ENCODE measurements at places on chromosomes 1 and 21.

DNA sequence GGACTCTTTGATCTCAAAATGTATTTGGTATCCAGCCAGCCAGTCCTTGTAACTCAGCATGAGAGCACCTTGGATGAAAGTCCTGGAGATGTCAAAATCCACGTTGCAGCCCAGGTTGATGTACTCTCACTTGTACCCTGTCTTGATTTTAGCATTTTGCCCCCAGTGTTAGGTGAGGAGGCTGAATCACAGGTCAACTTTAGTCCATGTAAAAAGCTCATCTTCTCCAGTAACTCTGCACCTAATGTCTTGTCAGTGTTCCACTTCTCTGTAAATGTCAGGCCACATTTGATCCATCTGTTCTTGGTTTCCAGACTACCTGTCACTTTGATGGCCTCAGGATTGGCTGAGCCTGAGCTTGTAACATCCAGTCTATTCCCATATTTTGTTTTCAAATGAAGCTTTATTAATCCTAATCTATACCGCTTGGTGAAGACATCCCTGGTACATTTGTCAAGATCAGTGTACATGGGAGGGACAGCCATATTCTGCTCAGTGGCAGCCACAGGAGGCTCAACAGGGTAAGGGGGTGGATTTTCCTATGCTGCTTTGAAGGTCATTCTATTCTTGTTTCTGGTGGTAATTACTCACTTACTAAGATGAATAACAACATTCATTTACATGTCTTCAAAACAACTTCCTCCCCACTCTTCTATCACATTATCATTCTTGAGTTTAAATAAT lies 24.1 kb upstream of the FCRL3 start:
- no peak for DNase-seq

GRCh38 chr1:2645143-2645542 lies 12.3 kb upstream of the MMEL1 start:
- DNase-seq: no peak

- DNase-seq: no peak
These were observed 60.9 kb downstream of the SIPA1L2 start for GRCh38 chr1:232568906-232569553.

GRCh38 chr1:64847666-64848065 lies 102.8 kb downstream of the RAVER2 start:
- no peak for DNase-seq

- DNase-seq: no peak
These were observed 9.2 kb downstream of the MEF2D start for GRCh38 chr1:156491151-156491949.

GRCh38 chr1:6260961-6261614 lies at the start of gene GPR153:
TSS of gene GPR153 (minus strand) at chr1:6261098. CDS start at chr1:6254905, 6,193 bp downstream.
- DNase-seq: no peak

DNA sequence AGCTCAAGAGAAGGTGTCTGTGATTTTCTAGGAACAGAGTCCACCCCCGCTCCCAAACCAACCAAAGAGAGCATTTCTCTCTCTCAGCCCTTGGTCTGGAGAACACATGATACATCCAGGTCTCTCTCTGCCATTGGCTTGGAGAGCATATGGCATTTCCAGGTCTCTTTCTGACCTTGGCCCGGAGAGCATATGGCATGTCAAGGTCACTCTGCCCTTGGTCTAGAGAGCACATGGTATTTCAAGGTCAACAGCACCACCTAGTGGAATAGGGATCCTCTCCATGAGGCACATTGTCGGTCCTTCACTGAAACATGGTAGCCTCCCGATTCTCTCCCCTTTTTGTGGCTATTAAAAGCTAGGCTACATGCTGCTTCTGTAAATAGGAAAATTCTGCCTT lies 437.7 kb upstream of the OLFM3 start:
- DNase-seq: peak; percentile 4

DNA sequence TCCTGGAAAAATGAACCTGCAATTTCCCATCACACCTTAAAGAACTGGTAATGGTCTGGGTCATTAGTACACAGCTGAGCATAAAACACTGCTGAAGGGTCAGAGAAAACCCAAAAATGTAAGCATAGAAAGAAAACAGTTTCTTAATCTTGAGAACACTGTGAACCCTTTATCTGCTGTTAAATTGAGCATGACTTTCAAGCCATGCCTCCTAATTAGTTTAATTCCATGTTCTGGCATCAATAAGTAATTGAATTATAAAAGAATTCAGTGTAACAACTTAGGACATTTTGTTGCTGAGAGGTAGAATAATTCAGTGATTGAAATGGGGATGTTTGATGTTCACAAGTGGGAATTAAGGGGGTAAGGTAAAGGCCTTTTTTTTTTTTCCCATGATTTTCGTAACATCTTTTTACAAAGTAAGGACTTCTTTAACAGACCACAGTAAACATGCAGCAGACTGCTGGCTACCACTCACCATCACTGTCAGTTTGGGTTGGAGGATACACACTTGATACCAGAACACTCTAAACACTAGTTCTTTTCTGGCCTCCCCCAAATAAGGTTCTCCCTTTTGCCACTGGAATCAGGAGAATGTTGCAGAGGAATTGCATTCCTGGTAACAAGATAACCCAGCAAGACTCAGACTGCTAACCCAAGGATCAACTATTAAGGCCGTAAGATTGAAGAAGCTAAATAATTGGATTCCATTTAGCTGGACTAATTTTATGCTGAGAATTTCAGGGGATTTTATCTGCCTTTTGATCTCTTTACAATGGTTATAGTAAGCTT lies 3.0 kb downstream of the RWDD3 start:
- DNase-seq: no peak

GRCh38 chr1:99176753-99177152 lies 87.5 kb upstream of the PLPPR4 start:
- no peak for DNase-seq

Measured in midbrain (tissue), 1 donor.